Stimulated activated CD4-positive, alpha-beta T cell treated with anti-CD3 and anti-CD28 coated beads, Interleukin-12 subunit alpha, Interleukin-12 subunit beta, amount 100 ng/mL, for 48 hours (primary cell): ENCODE measurements at places on chromosomes 3 and 15.

DNA sequence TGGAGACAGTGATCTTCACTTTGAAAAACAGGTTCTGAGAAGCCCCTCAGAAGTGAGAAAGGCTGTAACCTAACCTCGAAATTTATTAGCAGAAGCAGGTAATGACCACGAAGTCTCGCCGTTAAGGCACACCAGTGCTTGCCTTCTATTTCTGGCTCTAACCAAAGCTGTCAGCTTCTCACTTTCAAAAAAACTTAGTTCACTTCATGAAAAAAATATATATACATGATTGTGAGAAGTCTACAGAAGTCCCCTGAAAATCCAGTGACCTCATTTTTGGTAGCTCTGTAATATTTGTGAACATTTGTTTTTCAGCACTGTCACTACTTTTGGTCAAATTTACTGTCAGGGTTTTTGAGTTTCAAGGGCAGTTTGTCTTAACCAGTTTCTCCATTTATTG lies 19.1 kb upstream of the AKAP13 start:
- DNase-seq, result no peak

DNA sequence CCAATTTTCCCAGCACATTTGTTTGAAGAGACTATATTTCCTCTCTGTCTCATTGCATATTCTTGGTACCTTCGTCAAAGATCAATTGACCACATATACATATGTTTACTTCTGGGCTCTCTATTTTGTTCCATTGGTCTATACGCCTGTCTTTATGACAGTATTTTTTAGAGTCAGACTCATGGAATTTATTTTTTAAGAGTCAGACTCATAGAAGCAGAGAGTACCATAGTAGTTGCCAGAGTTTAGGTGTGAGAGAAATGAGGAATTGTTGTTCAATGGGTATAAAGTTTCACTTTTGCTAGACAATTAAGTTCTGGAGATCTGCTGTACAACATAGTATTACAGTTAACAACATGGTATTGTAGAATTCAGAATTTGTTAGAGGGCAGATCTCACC lies 27.1 kb downstream of the PLA2G4F start:
- DNase-seq, result no peak

- no peak for DNase-seq
These were observed 9.5 kb downstream of the ISL2 start for GRCh38 chr15:76345880-76346668.

DNA sequence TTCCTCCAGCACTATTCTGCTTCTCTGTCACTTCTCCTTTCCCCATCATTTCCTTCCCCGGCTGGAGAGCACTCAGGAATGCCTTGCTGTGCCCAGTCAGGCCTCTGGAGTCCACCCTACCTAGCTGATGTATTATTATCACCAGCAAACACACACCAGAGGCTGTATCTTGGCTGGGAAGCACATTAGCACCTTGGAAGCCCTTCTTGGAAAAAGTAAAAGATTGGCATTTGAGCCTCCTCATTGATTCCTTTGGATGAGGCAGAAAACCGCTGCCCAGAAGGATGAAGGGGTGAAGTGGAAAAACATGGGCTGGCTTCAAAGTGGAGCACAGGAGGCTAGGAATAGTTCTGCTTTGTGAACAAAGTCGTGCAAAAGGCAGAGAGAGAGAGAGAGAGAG lies 244.3 kb downstream of the RPLP1 start:
- DNase-seq, result no peak

DNA sequence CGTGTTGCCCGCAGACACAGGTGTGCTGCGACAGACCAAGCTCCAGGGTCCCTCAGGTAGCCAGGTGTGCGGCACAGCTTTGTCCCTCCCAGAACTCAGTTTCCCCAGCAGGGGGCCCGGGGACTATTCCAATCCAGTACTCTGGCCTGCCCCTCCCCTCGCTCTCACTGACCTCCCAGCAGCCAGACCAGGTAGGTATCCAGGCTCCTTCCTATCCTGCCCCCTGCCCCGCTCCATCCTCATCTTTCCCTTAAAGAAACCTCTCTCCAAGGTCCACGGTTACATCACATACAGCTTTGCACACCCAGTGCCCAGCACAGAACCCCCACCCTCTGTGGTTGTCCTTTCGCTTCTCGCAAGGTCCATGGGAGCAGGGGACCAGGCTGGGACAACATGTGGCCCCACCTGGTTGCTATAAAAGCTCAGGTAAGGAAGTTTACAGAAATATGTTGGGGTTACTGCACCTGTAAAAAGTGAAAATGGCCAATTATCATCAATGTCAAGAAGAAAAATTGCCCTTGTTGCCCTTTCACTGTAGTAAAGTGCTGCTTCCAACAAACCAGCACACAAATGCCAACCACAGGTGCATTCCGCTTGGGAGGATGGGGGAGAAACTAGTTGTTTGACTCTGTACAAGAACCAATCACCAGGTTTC lies 7.3 kb upstream of the CYP11A1 start:
- DNase-seq, result no peak

GRCh38 chr3:190696777-190697501 lies 165.6 kb downstream of the GMNC start:
- DNase-seq, result no peak

- DNase-seq, result peak; percentile 50
These were observed 87.8 kb downstream of the RSL24D1 start for GRCh38 chr15:55108858-55109518.

DNA sequence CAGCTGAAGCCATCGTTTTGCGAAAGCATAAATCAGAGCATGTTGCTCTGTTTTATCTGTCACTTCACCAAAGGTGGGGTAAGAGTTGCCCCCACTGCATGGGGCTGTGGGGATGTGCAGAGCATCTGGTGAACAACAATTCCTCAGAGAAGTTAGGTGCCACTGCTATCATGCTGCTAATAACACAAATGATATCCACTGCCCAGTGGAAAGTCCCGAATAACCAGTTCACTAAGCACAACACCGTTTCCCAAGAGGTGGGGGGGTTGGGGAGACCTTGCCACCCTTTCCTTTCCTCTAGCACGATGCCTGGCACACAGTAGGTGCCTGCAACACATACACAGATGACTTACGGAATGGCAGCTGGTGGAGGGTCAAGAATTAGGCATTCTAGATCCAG lies 38.6 kb downstream of the FAM3D start:
- DNase-seq, result no peak

DNA sequence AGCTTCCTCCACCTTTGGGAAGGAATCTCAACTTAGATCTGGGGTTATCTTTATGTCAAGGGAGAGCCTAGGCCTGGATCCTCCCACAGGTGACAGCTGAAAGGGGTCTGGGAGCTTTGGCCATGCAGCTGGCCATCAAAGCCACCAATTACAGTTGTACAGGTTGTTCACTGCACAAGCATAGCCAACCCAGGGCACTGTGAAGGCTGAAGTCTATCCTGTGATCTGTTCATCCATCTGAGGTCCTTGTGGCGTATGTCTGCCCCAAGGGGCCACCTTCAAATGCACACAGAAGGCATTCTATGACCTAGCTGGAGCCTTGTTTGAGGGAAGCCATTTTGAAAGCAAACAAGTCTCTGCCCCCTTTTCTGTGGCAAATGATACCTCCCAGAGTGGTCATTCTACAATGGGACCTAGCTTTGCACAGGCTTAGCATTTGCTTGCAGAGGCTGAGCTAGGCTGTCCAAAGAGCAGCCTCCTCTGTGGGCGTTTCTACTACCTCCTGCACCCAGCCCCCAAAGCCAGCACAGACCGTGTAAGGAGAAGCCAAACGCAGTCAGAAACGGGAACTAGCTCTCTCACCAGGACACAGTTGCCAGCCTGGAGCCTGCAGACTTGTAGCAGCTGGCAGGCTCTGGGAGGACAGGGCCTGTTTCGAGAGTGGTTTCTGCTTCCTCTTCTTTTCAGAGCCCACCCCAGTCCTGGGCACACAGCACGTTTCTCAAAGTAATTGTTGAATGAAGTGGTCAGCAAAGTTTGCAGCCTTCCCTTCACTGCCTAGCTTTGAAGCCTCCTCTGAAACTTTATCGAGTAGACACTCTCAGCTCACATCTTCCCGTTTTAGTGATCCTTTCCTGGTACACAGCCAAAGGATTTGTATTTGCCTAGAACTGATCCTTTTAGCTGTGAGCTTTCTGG lies 157.3 kb upstream of the SMAD3 start:
- no peak for DNase-seq

DNA sequence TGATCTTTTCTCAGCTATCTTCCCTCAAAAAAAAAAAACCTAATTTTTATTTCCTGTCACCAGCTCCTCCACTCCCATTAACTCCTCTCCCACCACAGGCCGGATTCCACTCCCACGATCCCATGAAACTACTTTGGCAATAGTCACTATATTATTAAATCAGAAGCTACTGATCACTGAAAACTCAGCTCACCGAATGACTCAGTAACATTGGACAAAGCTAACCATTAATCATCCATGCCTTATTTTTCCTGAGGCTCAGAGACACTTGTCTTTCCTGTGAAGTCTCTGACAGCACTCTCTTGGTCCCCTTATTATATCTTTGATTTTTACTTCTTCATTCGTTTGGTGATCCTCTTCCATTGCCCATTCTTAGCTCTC lies 260.2 kb downstream of the CGGBP1 start:
- DNase-seq, result no peak

GRCh38 chr3:134802428-134803050 lies 7.5 kb downstream of the EPHB1 start:
- no peak for DNase-seq

DNA sequence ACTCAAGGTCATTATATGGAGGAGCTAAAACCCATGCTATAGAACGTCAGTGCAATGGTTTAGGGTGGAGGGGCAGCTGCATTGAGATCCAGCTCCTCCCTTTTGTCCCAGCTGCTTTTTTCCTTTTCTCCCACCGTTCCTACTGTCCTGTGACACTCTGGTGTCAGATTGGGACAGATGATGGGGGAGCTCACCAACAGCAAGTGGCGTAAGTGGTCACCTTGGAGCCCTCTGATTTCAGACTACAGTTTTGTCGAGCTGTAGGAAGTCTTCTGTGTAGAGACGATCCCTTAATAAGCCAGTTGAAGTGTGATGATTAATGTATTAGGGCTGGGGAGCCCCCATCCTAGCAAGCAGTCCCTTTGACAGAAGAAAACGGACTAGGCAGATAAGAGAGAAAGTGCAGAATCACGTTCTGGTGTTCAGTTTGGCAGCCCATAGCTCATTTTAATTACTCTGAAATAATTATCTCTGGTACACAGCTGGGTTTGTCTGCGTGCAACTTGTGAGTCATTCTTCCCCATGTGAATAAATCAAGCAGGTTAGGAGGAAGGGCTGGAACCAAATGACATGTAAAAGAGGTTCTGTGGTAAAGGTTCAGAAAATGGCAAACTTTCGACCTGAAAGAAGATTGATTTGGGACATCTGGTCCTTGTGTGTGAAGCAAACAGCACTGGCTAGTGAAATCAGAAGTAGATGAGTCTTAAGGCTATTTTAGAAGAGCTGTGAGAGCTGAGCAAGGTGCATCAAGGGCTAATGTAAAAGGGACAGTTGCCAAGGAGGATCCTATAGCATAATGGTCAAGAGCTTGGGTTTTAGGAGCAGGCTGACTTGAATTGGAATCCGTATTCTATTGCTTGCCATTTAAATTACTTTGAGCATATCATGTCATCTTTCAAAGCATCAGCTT lies 241.4 kb downstream of the EDEM1 start:
- DNase-seq, result no peak

DNA sequence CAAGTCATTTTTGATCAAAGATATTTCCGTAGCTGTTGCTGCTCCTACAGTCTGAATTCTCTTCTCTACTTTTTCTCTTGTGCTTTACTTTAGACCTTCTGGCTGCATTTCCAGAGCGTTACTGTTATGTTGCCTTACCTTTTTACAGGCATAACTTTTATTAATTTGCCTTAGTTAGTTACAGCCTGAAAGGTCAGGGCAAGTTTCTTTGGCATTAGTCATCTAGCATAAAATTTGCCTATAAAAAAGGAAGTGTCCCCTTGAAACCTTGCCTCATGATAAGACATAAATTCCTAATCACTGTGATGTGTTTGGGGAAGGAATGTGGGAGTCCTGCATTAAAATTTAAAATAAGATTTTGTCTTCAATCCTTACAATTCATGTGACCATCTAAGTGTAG lies 618.5 kb downstream of the NR2F2 start:
- DNase-seq, result no peak

GRCh38 chr3:135238871-135239614 lies 444.0 kb downstream of the EPHB1 start:
- no peak for DNase-seq

- no peak for DNase-seq
These were observed 81.1 kb downstream of the FILIP1L start for GRCh38 chr3:100033184-100033583.

DNA sequence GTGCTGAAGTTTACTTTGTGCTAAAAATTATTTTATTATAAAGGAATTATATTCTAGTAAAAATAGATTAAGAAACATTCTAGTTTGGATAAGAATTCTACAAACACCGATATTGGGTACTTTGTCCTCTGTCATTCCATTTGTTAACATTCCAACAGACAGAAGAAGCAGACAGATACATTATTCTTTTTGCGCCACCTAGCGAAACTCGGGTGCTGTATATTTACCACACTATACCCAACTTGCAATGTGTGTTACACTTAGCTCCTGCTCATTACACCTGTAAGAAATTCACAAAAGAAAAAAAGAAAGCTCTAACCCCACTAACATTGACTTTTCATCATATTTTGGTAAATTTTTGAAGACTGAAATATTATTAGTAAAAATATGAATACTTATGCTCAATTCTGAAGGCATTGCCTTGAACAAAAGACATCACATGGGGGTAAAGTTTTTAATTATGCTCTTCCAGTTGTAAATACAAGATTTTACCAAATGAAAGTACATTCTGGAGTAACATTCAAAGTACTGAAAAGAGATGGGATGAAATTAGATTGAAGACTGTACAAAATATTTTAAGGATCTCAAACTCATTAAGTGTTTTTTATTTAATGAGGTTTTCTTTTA lies 136.5 kb upstream of the MLF1 start:
- peak; percentile 23 for DNase-seq

- DNase-seq, result no peak
These were observed 396.0 kb downstream of the FHIT start for GRCh38 chr3:60855250-60855649.

DNA sequence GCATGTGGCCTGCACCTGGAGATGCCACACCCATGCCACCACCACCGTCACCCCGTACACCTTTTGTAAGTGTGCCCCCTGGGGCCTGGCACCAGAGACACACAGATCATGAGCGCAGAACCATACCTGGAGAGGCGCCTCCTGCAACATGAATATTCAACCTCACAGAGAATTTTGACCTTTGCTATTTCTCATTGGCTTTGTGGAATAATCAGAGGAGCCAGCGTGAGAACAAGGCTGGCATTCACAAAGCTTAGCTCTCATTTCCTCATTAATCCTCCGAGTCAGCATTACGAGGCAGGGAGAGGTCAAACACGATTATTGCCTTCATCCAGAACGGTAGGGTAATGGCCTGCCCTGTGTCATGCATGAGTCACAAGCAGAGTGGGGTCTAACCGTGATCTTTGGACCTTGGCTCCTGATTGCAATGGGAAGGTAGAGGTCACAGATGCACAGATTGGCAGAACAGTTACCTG lies 73.0 kb upstream of the POMGNT2 start:
- no peak for DNase-seq
